Right ventricle myocardium inferior (tissue), 1 donor: ENCODE measurements at places on chromosomes 2 and 18.

- no peak for DNase-seq
Measured at GRCh38 chr2:199914372-199914958, 3.4 kb downstream of the C2orf69 start.

GRCh38 chr18:74316257-74317170 is 875 bp downstream of the C18orf63 start:
- DNase-seq, result no peak

- DNase-seq, result no peak
Measured at GRCh38 chr2:99802734-99803133, 312.9 kb upstream of the REV1 start.

DNA sequence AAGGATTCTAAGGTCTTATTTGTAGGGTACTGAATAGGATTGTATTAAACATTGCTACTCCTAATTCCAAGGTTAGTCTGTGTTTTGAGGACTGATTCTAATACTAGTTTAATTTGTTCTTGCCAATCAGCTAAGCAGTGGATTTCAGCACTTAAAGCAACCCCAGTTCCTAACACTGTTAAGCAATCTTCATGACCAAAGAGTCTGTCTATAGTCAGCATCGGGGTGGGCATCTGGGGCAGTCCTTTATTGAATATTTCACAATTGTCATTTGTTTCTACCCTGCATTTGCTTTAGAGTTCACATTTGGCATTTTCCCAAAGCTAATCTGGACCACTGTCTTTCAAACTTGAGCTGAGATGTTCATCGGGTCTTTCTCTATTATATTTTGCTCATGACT is 248.0 kb upstream of the TANK start:
- no peak for DNase-seq

DNA sequence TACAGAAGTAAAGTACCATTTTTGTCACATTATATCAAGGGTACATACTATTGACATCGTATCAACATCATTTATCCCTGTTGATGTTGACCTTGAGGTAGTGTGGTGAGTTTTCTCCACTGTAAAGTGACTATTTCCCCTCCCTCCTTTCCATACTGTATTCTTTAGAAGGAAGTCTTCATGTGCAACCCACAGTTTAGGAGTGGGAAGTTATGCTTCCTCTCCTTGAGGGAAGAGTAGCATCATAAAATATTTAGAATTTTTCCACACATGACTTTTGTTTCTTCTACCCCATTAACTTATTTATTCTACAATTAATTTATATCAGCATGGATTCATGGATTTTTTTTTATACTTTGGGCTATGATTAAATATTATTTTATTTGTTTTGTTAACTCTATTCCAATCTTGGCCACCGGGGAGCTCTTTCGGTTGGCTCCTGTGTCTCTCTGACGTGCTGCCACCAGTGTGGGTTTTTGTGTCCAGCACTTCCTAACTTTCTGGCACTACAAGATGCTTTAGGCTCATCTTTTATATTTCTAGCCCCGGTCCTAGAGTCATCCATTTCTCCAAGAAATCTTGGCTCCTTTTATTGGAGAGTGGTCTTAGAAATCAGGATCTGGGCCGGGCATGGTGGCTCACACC is 19.0 kb downstream of the AQP12B start:
- DNase-seq, result no peak
